ENCODE measurements at places on chromosomes 7 and 10.

DNA sequence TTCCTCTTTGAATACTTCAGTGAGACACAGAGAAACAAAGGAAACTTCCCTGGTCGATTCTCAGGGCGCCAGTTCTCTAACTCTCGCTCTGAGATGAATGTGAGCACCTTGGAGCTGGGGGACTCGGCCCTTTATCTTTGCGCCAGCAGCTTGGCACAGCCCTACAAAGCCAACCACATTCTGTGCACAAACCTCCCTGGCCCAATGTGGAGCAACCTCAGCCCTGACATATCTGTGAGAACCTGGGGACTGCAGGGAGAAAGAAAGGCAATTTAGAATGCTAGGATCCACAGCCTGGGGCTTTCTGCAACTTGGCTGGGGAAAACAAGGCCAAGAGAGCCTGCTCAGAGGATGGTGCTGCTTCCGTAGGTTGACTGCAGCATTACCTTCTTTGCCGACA is 63.5 kb upstream of the PRSS58 start:
- DNase-seq, result no peak

GRCh38 chr10:35700487-35700882 is 58.4 kb upstream of the FZD8 start:
- no peak for DNase-seq

DNA sequence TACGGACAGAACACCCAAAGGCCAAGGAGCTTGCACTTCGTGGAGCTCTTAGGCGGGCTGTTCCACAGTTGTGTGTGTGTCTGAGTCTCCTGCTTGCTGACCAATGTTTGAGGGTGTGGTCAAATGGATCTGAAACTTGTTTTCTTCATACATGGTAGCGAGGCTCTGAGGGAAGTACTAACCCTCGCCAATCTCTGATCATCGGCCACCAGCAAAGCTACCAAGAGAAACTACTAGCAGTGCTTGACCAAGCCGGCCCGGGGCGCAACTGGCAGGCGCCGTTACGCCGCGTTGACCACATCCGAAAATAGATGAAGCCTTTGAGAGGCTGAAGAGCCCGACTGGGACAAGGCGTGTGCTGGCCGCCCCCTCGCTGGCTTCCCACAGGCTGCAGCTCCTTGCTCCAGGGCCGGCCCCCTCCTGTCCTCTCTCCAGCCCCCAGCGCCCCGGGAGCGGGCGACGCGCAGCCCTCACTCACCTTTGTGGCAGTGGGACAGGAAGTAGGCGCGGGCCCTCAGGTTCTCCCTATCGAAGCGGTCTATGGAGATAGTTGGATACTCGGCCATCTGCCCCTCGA is 384 bp downstream of the DCLRE1C start:
- DNase-seq, result no peak

DNA sequence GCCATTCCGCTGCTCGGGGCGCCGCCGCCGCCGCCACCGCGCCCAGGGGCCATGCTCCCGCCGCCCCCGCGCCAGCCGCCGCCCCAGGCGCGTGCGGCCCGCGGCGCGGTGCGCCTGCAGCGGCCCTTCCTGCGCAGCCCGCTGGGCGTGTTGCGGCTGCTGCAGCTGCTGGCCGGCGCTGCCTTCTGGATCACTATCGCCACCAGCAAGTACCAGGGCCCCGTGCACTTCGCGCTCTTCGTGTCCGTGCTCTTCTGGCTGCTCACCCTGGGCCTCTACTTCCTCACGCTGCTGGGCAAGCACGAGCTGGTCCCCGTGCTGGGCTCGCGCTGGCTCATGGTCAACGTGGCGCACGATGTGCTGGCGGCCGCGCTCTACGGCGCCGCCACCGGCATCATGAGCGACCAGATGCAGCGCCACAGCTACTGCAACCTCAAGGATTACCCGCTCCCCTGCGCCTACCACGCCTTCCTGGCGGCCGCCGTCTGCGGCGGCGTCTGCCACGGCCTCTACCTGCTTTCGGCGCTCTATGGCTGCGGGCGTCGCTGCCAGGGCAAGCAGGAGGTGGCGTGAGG is 383 bp downstream of the MARVELD1 start:
- peak; percentile 49 for DNase-seq

DNA sequence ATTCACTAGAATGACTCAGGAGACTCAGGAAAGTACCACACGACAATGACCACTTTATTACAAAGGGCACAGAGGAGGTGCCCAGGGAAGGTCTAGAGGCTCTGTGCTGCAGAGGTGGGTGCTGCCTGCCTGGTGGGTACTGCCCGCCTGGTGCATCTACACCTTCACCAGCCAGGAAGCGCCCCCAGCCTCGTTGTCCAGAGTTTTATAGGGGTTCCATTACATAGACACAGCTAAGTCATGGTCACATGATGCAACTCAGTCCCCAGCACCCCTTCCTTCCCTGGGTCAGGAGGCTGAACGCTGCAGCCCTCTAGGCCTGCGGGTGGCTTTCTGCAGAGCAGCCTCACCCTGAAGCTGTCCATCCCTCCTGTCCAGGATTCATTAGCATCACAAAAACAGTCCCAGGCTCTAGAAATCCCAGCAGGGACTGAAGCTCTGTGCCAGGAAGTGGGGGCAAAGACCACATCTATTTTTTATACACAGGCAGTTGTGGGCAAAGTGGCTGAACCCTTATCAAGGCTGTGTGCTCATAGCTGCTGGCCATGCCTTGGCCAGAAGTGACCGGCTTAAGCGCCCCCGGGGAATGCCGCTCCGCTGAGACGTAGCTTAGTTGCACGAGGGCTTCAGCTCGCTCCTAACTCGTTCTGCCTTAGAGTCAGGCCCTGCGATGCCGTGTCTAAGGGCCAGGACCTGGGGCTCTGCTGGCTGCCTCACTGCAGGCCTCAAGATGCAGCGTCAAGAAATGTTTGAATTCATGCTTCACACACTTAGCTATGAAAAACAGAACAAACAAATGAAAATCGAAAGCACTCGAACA is 219.0 kb downstream of the GLRX3 start:
- no peak for DNase-seq

DNA sequence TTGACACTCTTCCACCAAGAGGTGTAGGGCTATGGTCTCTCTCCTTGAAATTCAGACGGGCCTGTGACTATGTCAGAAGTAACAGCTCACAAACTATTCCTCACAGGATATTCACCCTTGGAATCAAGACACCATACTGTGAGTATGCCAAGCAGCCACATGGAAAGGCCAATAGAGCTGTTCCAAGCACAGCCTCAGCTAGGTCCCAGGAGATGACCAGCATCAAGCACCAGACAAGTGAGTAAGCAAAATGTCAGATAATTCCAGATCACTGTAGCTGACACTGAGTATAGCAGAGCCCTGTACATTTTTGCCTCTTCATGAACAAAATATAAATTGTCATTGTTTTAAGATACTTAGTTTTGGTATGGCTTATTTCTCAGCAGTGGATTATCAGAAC is 88.1 kb upstream of the KCND2 start:
- DNase-seq, result no peak

GRCh38 chr10:124138195-124138882 is 44.9 kb upstream of the CHST15 start:
- DNase-seq, result peak; percentile 31

DNA sequence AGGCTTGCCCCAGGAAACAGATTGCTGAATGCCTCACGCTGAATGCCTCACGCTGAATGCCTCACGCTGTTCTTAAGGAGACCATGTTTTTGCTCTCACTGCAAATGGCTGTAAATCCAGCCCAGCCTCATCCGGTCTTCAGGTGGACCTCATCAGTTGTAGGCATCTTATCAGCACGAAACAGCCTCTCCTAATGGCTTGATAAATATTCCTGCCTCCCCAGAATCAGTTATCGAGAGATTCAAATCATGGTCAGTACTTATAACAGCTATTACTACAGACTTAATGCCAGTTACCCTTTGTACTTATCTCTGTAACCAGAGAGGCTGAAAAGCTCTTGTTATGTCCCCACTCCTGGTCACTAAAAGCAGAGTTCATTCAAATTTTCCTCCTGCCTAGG is 290.6 kb downstream of the FZD1 start:
- DNase-seq, result no peak

- DNase-seq, result no peak
These were observed 136.1 kb downstream of the ICA1 start for GRCh38 chr7:8125680-8126444.

- no peak for DNase-seq
These were observed 53.2 kb downstream of the ANKMY2 start for GRCh38 chr7:16592395-16592794.

- no peak for DNase-seq
These were observed 165.8 kb downstream of the CCSER2 start for GRCh38 chr10:84493951-84494848.

DNA sequence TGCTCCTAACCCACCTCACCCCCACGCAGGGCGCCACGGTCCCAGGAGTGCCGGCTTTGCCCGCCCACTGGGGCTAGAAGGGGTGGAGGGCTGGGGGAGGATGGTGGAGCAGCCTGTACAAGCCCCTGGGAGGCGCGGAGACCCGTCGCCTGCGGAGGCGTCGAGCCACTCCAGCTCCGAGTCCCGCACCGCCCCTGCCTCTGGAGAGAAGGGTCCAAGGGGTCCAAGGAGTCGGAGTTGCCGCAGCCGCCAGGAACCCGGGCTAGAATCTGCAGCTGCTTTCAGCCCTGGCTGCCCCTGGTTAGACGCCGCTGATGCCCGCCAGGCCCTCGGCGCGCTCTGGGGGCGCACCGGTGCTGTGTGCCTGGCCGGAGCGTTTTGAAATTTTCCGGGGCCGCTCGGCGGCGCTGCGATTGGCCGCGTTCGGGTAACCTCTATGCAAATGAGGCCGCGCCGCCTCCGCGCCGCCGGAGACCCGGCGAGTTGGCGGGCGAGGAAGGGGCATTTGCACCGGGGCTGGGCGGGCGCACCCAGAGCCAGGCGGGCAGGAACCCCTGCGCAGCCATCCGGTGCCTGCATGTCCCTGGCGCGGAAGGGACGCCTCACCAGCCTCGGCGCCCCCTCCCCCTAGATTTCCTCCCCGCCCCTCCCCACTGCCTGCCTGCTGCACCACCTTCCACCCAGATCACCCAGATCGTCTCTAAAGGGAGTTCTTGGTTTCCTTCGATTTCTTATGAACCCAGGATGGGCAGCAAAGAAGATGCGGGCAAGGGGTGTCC is at the start of gene HMX2:
TSS of gene HMX2 (plus strand) at position 502 of the 779 bp plus-strand sequence. CDS start at position 745, 243 bp downstream.
- no peak for DNase-seq

GRCh38 chr7:18861514-18862118 is 255.8 kb downstream of the TWIST1 start:
- no peak for DNase-seq

GRCh38 chr7:81433206-81433605 is 336.6 kb downstream of the HGF start:
- no peak for DNase-seq

- no peak for DNase-seq
These were observed 28.7 kb downstream of the ERLIN1 start for GRCh38 chr10:100157156-100157555.

DNA sequence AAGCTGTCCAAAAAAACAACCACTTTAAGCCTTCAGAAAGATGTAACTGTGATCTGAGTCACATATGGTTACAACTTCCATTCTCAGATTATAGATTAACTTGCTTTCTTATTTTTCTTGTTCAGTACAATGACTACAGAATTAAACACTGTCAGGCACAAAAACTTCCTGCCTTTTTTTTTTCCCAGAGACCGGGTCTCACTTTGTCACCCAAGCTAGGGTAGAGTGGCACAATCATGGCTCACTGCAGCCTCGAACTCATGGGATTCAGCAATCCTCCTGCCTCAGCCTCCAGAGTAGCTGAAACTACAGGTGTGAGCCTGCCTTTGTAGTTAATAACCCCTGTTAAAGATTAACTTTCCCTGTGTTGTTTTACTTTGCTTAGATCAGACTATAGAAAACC is 163.2 kb downstream of the AVL9 start:
- no peak for DNase-seq

DNA sequence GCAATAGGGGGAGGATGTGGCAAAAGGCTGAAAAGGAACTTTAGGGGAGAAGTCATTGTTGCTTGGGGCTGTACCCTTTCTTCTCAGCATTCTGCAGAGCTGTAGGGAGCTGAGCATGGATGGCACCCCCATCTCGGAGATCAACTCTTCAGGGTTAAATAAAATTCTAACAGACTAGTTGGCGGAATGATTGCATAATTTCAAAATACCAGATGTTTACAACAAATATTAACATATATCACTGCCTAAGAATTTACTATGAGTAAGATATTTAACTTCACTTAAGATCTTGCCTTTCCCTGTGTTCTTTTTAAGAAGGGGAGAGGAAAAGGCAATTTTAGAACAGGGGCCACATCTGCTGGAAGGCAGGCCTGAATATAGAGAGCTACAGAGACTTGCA is 509 bp upstream of the OR2F1 start:
- no peak for DNase-seq

GRCh38 chr10:63976538-63976937 is 455.3 kb downstream of the REEP3 start:
- no peak for DNase-seq

- no peak for DNase-seq
These were observed 94.7 kb upstream of the PPP2R2D start for GRCh38 chr10:131806146-131806545.

DNA sequence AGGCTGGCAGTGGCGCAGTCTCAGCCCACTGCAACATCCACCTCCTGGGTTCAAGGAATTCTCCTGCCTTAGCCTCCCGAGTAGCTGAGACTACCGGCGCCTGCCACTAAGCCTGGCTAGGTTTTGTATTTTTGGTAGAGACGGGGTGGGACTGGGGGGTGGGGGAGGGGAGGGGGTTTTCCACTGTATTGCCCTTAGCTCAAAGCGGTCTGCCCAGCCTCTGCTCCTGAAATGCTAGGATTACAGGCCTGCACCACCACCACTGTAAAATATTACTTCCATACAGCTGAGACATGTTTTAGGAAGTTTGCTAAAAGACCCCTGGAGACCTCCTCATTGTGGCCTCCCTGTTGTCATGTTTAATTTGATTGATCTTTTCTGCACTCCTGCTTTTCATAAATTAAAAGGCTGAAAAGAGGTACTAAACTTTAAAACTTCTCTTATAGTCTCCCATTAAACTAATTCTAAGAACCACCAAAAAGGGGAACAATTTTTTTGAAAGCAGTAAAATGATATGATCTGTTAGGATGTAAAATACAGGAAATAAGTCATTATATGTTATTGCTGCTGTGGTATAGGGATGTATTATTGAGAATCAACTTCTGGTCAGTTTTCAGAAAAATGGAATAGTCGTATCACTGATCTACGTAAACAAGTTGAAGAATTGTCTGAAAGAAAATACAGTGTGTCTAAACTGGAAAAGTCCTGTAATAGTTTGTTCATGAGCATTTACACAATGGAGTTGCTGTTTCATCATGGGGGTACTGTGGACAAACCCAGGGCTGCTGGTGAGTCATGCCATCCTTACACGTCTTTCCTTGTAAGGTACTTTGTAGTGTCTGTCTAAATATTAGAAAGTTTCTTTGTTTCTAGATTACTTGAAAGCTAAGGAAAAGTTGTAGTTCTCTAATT is 72.9 kb upstream of the TMEM248 start:
- DNase-seq, result no peak

GRCh38 chr10:98474628-98475027 is 27.9 kb upstream of the HPS1 start:
- no peak for DNase-seq

GRCh38 chr7:38163671-38164070 is 14.4 kb upstream of the STARD3NL start:
- no peak for DNase-seq

- no peak for DNase-seq
These were observed 64.2 kb upstream of the GNAI1 start for GRCh38 chr7:80070391-80070790.

GRCh38 chr10:119275085-119275484 is 67.7 kb downstream of the GRK5 start:
- no peak for DNase-seq

GRCh38 chr10:99845837-99846382 is 63.5 kb downstream of the ABCC2 start:
- DNase-seq, result peak; percentile 33
